ENCODE measurements at places on chromosomes 11 and 22.
A peak's percentile ranks its signal among the peaks of the same experiment; 100 is the strongest.

GRCh38 chr11:122165607-122166371 lies 49.8 kb upstream of the BLID start:
- no peak for DNase-seq

DNA sequence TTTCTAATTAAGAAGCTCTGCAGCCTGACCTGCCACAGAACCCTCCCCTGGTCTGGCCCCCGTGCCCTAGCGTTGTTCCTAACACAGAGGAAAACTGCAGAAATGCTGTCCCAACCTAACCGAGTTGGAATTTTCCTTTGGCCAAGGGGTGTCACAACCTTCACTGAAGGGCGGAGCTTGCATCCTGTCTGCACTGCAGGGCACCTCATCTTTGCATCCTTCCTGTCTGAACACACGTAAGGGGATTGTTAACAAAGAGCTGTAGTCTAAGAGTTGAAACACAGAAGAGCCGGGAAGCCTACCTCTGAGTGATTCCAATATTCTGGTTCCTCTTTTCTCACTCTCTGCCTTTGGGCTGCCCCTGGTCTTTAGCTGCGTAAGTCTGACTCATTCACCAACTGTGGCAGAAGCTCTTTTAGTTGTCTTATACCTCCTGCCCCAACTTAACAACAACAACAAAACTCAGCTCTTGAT lies 1.6 kb downstream of the DIXDC1 start:
- DNase-seq: no peak

GRCh38 chr11:33325451-33325850 lies 68.3 kb downstream of the HIPK3 start:
- DNase-seq: no peak

DNA sequence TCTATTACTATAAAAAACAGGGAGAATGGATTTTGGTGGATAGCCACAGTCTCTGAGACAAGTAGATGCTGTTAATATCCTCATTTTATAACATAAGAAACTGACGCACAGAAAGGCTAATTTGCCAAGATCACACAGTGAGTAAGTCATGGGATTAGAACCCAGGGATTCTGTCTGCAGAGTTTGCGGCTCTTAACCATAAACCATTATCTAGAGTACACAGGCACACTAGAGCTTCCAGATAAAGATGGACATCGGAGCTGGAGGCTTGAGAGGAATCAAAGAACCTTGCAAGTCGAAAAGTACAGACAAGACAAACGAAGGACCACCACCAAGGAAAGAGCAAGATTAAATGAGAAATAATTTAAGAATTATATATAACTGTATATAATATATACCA lies 11.3 kb downstream of the LGALS12 start:
- no peak for DNase-seq

- DNase-seq: no peak
Measured at GRCh38 chr22:25399649-25400151, 164.8 kb upstream of the GRK3 start.

DNA sequence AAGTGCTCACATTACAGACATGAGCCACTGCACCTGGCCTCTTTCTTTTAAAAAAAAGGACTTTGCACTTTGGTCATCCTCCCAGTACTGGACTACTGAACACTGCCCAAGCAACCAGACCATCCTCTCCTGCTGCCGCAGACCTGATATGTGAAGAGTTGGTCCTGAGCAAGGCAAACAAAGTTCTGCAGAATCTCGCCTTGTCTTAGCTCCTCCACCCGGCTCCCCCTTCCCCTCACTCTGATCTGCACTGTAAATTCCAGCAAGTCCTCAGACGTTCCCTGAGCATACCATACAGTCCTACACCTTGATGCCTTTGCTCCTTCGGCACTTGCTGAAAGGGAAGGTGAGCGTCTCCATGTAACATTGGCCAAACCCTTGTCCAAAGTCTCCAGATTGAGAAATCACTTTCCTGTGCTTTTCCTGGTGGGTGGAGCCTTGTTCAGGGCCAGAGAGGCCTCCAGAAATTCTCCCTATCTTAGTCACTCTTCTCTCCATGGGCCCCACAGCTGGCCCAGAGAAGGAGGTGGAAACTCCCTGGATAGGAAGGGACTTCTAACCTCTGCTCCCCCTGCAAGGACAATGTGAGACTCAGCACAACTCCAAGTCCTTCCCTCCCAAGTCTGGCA lies 47.0 kb upstream of the TIMP3 start:
- DNase-seq: no peak

- DNase-seq: no peak
Measured at GRCh38 chr22:50248196-50249081, 2.6 kb downstream of the HDAC10 start.

DNA sequence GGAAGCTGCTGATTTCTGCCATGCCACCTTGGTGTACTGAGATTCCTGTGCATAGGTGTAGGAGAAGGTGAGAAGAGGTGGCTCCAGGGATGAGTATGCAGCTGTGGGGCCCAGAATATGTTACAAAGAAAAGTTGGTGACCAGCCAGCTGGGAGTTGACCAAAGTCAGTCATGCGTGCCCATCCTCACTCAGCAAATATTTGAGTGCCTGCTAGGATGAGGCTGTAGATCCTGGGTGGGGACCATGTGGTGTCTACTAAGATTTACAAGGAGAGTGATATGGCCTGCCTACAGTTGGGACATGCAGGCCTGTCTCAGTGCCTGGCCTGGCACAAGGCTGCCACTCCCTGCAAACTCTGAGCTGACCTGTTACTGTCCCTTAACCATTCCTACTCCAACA lies 19.4 kb downstream of the RNF185 start:
- no peak for DNase-seq

GRCh38 chr11:61785837-61786402 lies 6.5 kb downstream of the TMEM258 start:
- no peak for DNase-seq

- DNase-seq: peak; percentile 20
Measured at GRCh38 chr11:22624742-22625447, 728 bp downstream of the FANCF start.
